ENCODE measurements at places on chromosomes 2 and 18.
A peak's percentile ranks its signal among the peaks of the same experiment; 100 is the strongest.

- no peak for DNase-seq
Observed at GRCh38 chr18:57957210-57957609, 86.8 kb upstream of the NEDD4L start.

- DNase-seq = no peak
Observed at GRCh38 chr2:63600881-63601460, 12.2 kb downstream of the MDH1 start.

GRCh38 chr2:32712870-32713269 is 85.0 kb downstream of the TTC27 start:
- no peak for DNase-seq

- no peak for DNase-seq
Observed at GRCh38 chr2:67872481-67872880, 190.3 kb downstream of the C1D start.

- no peak for DNase-seq
Observed at GRCh38 chr2:68857202-68857845, 13.9 kb downstream of the BMP10 start.

GRCh38 chr2:201231781-201232466 is 28.4 kb upstream of the CASP8 start:
- DNase-seq = peak; percentile 78

- DNase-seq = no peak
Observed at GRCh38 chr2:235149240-235149659, 197.4 kb downstream of the SH3BP4 start.

- no peak for DNase-seq
Observed at GRCh38 chr18:59311631-59312030, 6.8 kb downstream of the CPLX4 start.

DNA sequence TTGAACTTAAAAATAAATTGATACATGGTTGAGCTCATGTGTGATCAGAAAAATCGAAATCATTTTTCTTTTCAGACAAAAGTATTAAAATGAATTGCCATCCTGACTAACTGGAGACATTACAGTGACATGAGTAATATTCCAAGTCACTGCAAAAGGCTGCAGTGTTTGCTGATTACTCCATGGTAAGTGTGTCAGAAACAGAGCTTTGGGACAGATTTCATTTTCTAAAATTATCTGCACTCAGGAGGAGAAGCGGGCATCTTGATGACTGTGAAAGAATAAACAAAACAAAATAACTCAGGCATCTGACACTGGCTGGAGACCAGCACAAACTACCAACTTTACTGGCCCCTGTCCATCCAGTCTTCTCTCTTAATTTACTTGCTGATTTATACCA is 312.3 kb upstream of the PIK3C3 start:
- no peak for DNase-seq

DNA sequence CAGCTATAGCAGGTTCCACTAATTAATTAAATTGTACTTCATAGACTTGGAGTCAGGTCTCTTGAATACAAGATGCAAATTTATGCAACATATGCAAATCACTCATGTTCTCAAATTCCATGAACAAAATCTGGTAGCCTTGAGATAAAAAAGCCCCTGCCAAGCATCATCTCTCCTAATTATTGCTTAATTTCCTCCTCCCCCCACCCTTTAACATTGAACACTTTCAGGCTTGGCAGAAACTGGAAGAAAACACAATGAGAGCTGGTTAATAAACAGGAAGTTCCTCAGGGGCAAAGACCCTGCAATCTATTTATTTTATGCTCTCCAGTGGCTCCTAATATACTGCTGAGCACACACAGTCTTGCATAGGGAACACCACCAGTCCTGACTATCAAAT is 35.6 kb upstream of the ACVR1 start:
- DNase-seq = no peak
